ENCODE measurements at places on chromosomes 6 and 20.

DNA sequence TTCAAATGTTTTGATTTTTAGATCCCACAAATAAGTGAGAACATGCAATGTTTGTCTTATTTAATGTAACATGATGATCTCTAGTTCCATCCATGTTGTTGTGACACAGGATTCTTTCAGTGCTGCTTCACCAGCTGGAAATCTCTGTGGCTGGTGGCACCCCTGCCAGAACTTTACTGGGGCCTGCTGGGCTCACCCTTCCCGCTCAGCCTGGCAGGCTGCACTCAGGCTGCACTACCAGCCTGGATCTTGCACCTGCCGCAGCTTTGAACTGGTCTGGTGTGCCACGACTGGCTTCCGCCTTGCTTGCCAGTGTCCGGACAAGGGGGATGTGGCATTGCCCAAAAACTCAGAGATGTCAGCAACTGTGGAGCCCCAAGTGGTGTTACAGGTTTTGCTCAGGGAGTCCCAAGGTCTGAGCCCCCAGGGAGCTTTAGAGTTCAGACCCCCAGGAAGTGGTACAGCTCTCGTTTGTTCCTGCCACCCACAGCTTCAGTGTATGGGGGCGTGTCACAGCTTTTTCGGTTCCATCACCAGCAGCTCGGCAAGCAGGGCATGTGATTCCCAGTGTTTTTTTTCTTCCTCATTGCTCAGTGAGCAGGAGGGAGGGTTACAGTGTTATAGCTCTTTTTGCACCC, 72.3 kb upstream of the SYNCRIP start:
- no peak for DNase-seq

DNA sequence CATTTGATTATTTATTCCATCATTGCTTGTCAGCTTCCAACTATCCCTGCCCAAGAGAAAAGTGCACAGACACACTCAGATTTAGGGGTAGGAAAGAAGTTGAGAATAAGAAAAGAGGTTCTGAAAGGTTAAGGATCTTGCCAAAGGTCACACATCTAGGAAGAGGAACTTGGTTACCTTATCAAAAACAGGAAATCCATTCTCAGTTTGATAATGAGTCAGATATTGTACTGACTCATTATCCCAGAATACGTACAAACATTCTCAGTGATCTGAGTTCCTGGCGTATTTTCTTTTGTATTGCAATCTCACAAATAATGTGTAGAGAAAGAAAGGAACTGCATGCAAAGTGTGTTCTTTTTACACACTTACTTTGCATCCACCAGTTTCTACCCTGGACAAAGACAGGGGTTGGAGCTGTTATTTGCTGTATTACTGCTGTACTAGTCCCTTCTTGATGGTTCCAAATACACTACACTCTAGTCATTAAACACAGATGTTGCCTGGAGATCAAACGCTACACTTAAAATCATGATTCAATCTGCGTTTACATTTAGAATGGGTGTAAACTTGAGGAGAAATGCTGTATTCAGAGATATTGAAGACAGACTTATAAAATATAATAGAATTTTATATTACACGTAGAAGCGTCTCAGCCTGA, 545.7 kb downstream of the PRKN start:
- no peak for DNase-seq

GRCh38 chr6:159999240-159999671, 30.4 kb downstream of the IGF2R start:
- no peak for DNase-seq

- no peak for DNase-seq
Measured at GRCh38 chr20:41425180-41425884, 58.7 kb upstream of the EMILIN3 start.

Data from AG09319 (cell line).